Brain microvascular endothelial cell (primary cell): ENCODE measurements at places on chromosomes 5 and 9.

- DNase-seq = no peak
These were observed 151.7 kb downstream of the PRELID2 start for GRCh38 chr5:145683431-145683830.

DNA sequence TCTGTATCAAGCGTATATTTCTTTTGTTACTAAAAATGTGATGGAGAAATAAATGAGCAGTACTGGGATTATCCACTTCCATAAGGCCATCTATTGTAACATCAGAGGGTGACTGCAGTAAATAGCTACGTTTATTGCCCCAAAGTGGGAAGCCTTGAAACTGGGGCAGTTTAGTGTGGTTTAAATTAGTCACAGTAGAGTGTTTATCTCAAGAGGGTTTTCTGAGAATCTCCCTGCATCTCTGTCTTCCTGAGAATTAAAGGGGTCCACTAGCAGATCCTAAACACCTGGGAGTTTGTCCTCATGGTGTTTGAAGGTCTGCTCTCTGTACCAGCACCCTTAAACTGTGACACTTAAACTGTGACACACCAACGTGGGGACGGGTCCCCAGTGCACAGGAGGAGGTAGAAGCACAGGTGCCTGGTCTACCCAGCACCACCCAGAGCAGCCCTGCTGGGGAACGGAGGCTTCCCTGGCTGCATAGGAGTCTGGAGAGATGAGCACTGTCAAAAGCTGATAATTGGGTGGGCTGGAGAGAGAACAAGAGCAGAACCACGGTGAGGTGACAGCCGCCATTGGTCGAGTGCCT is 25.2 kb downstream of the PRRC2B start:
- no peak for DNase-seq

DNA sequence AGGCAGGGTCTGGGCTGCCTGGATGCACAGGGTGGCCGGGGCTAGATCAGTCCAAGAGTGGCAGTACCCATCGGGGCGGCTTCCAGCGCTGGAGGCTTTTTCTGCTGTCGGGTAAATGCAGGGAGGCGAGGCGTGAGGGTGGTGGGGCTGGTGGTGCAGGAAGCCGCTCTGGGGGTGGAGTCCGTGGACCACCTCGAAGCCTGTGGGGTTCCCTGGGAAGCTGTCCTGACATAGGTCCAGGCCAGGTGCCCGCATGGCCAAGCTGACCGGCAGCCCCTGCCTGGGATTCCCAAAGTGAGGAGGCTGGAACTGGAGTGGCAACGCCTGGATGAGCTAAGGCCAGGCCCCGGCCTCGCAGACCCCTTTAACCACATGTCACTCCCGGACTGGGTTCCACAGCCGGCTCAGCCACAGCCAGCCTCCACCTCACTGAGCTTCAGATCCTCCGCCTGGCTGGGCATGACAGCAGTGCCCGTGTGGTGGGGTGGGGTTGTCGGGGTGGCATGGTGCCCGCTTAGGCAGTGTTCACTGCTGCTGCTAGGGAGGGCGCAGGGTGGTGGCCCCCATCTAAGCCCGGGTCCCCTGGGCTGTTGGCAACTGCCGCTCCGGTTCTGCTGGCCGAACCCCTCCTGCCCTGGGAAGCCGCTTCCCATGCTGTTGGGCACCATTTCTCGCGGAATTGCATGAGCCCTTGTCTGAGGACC is 1.4 kb upstream of the QRFP start:
- no peak for DNase-seq

- no peak for DNase-seq
These were observed 684.8 kb downstream of the LRRC70 start for GRCh38 chr5:63263411-63263810.
